ENCODE measurements at places on chromosomes 5 and 9.

GRCh38 chr5:119417891-119418605 lies 34.2 kb upstream of the HSD17B4 start:
- no peak overlapping the region for H3K27ac ChIP-seq
- no peaks in the 10 kb centered on the region for H3K4me1 ChIP-seq
- no peaks in the 10 kb centered on the region for H3K36me3 ChIP-seq
- no peak for DNase-seq
- H3K27me3 ChIP-seq: no peaks in the 10 kb centered on the region
- H3K4me3 ChIP-seq: no peak overlapping the region

DNA sequence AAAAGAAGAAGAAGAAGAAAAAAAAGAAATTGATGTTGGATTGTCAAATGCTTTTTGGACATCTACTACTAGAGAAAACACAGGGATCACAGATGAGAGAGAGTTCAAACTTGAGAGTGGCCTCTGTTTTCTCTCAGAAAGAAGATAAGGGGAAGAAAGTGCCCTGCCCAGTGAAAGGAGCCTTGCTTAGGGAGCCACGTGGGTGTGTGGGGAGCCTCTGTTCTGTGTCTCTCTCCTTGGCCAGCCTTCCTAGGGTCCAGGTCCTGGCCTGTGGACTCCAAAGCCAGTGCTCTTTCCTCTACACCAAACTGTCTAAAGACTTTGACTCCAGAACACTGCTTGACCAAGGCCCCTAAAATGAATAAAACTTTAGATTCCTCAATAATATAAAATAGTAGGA lies 22.0 kb upstream of the COL15A1 start:
- no peak overlapping the region for H3K4me3 ChIP-seq
- peaks cover 16% of the 10 kb centered on the region for H3K4me1 ChIP-seq
- no peak for DNase-seq
- no peak overlapping the region for H3K27ac ChIP-seq

GRCh38 chr5:322281-322941 lies 897 bp downstream of the AHRR start:
- peaks cover 6% of the 10 kb centered on the region for H3K4me1 ChIP-seq
- no peak overlapping the region for H3K27ac ChIP-seq
- no peaks in the 10 kb centered on the region for H3K36me3 ChIP-seq
- H3K27me3 ChIP-seq: peaks cover 58% of the 10 kb centered on the region
- H3K4me3 ChIP-seq: peak overlapping the region; percentile 80

DNA sequence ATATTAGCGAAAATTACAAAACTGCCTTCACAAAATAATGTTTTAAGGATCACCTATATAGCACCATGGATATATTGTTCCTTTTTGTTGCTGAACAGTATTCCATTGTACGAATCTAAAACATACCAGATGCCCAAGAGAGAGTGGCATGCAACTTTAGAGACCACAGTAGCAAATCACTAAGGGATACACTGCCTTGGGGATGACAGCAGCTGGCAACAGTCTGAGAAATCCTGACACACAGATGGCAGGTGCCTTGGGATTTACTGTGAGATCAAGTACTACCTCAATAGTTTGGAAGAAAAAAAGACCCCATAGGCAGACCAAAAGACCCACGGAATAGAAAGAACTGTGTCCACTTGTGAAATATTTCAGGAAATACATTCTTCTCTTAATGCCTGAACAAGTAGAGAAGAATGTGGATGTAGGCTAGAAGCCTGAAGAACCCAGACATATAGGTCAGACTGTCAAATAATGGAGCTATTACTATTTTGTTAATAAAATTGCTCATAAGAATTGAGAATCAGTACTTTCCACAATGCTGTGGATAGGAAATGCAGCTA lies 53.4 kb downstream of the PLPP1 start:
- H3K4me1 ChIP-seq: no peaks in the 10 kb centered on the region
- no peaks in the 10 kb centered on the region for H3K27me3 ChIP-seq
- no peak overlapping the region for H3K4me3 ChIP-seq
- no peaks in the 10 kb centered on the region for H3K36me3 ChIP-seq

GRCh38 chr9:134487066-134487710 lies 154.4 kb upstream of the COL5A1 start:
- no peak overlapping the region for H3K4me3 ChIP-seq
- H3K27me3 ChIP-seq: no peaks in the 10 kb centered on the region
- DNase-seq: no peak
- H3K27ac ChIP-seq: no peak overlapping the region

All from neuronal stem cell (in vitro differentiated cells).